Dermis blood vessel endothelial cell (primary cell): ENCODE measurements at places on chromosomes 7 and 10.

- no peak for DNase-seq
Observed at GRCh38 chr7:68684996-68685395, 913.3 kb upstream of the AUTS2 start.

DNA sequence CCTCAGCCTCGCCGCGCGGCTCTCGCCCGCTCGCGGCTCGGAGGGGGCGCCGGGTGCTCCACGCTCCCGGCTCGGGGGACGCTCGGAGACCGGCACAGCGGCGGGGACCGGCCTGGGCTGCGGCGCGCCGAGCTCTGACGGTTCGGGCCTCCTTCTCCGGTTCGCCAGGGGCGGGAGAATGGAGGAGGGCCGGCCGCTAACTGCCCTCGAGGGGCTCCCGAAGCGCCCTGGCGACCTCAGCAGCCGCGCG, 232 bp upstream of the GRID1 start:
- no peak for DNase-seq

GRCh38 chr7:66198956-66199355, 6.2 kb upstream of the TPST1 start:
- DNase-seq, result no peak

DNA sequence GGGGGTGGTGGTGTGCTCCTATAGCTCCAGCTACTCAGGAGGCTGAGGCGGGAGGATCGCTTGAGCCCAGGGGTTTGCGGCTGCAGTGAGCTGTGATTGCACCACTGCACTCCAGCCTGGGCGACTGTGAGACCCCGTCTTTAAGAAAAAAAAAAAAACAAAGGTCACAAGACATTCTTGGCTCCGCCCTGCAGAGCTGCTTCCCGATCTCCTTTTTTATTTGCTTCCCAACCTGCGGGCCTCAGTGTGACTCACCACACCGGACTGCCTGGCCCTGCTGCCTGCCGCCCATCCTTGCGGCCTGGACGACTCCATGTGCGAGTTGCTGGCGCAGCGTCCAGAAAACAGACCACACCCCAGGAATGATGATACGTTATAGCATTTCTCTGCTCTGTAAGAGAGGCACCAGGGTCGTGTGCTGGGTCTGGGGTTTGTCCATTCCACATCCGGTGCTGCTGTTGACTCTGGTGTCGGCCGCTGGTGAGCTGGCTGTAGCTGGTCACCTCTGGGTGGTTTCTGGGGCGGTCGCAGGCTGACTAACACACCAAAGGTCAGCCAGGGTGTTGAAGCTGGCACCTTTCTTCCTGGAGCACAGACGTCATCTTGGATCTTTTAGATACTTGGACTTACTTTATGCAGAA, 123.6 kb downstream of the TCF7L2 start:
- DNase-seq, result peak; percentile 94

GRCh38 chr7:151978616-151979015, 22.4 kb downstream of the GALNTL5 start:
- DNase-seq, result no peak

GRCh38 chr7:134831862-134832261, 52.4 kb downstream of the CALD1 start:
- DNase-seq, result no peak

DNA sequence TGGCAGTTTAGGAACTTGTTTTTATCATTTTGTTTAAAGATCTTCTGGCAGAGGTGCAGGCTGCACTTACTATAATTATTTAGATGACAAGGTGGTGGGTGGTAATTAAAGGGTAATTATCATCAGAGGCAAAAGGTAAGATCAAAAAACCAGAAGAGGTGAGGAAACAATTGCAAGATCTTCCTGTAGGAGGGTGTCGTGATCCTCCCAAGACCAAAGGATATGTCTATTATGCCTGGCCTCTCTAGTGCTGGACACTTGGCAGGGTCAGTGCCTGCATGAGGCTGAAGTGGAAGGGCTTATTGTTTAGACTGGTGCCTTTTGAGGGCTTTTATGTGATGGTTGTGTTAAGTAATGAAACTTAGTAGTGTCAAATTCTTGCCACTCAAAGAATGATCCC, 1.8 kb upstream of the WAPL start:
- no peak for DNase-seq

- DNase-seq, result peak; percentile 45
Observed at GRCh38 chr10:96556003-96556402, 30.8 kb downstream of the TM9SF3 start.

GRCh38 chr10:70680899-70681730, 8.8 kb downstream of the ADAMTS14 start:
- DNase-seq, result no peak

GRCh38 chr10:78937800-78938694, 130.7 kb upstream of the ZMIZ1 start:
- peak; percentile 59 for DNase-seq

- no peak for DNase-seq
Observed at GRCh38 chr7:47508389-47509380, 73.2 kb downstream of the TNS3 start.

DNA sequence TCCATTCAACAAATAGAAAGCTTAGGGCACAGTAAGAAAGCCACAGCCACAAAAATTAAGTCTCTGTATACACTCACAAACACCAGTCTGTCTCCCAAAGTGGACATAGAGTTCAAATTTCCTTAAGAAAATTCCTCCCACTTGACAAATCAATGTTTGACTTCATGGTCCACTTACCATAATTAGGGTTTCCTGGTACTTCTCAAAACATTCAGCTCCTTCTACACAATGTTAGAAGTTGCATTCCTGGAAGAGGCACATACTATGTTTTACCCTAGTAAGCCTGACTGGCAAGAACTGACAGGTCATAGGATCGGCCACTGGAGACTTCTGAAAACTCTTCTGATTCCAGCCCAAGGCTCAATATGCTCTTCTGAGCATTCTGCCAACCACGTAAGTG, 70.5 kb downstream of the CPXM2 start:
- DNase-seq, result no peak

GRCh38 chr7:41731493-41732435, 28.9 kb upstream of the INHBA start:
- peak; percentile 37 for DNase-seq

DNA sequence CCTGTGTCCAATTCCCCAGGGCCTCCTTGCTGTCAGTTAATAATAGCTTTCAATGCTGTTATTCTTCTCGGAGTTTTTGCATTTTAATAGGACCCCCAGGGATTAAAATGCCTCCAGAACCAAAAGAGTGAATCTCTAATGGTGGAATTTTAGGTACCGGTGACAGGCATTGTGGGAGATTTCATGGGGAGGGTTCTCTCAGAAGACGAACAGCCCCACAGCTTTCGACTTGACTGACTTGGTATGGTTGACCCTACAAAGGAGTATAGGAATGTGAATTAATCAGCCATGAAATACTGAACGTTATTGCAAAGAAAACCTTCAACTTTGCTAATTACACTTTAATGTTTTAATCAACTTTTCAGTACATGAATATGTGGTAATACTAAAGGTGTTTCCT, 206.3 kb upstream of the FZD8 start:
- no peak for DNase-seq
